CD4-positive, alpha-beta T cell treated with Interleukin-12 subunit alpha and Interleukin-12 subunit beta, for 1 hour (primary cell): ENCODE measurements at places on chromosomes 2 and 18.

DNA sequence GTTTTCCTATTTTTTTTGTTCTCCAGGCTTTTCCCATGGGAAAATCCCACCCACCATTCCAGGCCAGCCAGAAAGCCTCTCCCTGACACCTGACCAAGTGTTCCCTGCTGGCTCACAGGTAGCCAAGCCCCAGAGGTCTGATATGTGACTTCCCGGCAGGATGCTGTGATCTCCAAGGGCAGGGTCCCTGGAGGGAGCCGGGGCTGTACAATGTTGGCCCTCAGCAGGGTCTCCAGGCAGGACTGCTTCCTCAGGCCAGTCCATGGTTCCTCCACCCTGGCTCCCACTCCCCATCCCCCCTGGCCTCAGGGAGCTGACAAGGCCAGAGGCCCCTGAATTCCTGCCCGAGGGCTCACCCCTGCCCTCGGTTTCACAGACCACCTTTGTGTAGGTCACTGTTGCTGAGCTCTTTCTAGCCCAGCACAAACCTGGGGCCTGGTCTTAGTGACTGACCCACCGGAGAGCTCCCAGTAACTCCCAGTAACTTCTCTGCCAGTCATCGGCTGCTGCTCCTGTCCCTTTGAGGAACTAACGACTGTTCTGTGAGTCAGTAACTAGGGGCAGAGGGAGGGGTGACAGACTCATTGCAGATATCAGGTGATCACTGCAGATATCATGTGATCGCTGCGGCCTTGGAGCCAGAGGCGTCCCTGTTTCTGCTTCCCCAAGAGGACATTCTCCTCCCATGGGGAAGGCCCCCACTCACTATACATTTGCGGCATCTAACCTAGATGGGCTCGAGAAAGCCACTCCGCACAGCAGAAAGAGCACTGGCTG is 38.7 kb downstream of the SDC1 start:
- DNase-seq: no peak

DNA sequence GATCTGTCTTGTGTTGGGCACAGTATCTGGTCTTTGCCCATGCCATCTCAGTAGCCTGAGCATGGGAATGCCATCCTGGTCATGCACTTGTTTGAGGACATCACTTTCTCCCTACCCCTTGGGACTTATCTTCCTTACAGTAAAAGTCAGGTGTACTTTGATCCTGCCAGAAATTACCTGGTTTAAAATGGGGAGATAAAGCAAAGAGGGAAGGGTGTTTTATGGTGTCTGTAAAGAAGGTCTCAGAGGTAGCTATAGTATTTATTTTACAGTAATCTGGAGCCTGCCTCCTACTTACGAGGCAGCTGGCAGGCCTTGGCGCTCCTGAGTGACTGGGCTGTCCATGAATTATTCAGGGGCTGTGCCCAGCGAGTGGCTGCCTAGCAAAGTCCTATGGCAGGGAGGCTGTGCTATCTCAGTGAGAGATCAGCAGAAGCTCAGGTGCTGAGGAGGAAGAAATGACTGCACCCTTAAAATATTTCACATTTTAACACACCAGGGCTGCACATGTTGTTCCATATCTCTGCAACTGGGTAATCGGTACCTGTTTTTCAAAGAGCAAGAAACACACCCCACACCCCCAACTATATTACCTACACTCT is 93.9 kb downstream of the SPTBN1 start:
- no peak for DNase-seq

- no peak for DNase-seq
Observed at GRCh38 chr2:238710032-238710735, 137.7 kb upstream of the TWIST2 start.

DNA sequence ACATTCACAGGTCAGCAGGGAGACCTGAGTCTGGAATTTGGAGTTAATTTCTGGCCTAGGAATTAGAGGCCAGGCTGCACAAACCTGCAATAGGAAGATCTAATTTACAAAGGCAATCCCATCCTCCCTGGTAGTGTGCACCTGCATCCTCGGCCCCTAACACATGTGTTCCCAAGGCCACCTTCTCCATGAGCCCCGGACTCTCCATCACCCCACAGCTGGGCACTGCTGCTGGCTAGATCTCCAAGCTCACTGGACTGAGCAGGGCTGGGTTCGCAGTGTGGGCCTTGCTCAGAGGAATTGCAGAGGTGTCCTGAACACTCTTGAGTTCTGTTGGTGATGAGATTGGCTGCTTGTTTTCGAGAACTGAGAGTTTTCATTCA is 162.6 kb upstream of the TWIST2 start:
- DNase-seq: no peak

- no peak for DNase-seq
Observed at GRCh38 chr2:73707636-73708035, 29.5 kb downstream of the TPRKB start.

DNA sequence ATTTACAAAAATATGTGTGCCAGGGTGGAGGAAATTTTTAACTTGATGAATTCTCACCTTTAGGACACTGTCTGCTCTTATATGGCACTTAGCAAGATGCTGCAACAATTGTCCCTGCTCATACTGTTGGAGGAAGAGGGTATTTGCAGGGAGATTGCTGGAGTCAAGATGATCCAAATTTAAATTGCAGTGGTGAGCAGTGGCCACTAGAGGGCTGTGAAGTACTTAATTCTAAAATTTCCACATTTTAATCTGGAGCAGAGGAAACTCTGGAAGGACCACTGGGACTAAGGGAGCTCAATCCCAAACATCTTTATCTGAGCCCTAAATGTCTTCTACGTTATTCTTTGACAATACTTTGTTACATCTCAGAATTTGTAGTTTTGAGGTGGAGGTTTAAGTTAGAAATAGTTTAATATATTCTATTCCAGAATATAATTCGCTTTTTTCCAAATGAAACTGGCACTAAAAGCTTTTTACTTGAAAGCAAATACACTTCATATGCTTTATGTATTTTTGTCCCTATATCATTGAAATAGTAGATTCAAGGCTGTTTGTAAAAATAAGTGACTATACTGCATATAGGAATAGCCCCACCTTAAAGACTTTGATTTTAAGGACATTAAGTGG is 33.0 kb upstream of the PTH2R start:
- peak; percentile 32 for DNase-seq

- DNase-seq: peak; percentile 1
Observed at GRCh38 chr2:227033471-227034148, 130.4 kb downstream of the COL4A4 start.

GRCh38 chr2:120209427-120210269 is 13.6 kb downstream of the TMEM185B start:
- no peak for DNase-seq

DNA sequence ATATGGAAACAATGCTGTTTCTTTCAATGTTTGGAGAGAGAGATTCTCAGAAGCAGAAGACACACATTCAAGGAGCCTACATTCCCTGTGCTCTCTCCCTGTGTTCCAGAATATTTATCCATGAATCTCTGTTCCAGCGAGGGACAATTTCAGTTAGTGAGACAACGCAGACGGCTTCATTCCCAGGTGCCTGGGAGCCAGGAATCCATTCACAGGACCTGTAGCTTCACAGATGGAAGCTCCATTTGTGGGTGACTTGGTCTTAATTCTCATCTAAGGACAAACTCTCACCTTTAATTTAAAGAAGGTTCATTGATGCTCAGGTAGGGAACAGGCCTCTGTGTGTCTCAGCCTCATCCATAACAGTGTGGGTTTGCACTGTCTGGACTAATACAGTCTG is 1156.6 kb downstream of the RPIA start:
- DNase-seq: no peak

DNA sequence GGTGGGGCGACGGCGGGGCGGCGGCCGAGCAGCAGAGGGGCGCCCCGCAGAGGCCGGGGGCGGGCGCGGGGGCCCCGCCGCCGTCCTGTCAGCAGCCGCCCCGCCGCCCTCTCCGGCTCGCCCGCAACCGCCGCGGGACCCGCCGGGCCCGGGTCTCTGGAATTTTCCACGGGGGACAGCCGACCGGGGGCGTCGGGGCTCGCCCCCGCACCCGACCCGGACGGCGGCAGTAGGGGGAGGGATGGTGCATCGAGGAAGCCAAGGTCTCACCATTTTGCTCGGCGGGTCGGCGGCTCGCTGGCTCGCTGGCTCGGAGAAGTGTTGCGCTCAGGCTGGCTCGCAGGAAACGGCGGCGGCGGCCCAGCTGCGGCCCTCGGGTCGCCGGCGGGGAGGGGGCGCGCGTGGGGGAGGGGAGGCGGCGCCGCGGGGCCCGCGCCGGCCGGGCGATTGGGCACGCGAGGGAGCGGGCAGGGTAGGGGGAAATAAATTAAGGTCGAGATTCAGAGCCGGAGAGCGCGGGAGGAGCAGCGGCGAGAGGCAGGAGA is 405 bp downstream of the PPP3R1 start:
- DNase-seq: no peak

DNA sequence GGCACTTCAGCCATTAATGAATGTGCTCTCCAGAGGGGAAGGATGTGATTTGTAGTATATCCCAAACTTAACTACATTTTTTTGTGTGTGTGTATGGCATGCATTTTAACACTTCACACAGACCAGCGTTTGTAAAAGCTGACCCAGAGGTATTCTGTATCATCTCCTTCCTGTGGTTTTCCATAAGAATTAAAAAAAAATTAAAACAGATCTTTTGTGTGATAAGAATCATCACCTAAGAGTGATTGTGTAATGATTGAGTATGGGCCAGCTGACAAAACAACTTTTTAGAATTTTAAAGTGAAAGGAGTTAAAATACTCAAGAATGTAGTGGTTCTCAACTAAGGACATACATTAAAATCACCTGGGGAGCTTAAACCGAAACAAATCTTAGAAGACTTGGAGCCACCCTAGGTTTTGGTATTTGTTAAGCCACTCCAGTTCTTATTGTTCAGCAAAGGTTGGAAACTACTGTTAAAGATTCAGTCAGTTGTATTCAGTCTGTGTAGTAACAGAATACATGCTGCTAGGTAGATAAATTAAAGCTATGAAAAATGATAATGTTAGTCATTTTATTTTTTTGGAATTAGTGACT is 120.1 kb downstream of the HAUS1 start:
- DNase-seq: peak; percentile 4

- no peak for DNase-seq
Observed at GRCh38 chr2:202765436-202765835, 106.1 kb downstream of the ICA1L start.

- DNase-seq: no peak
Observed at GRCh38 chr2:54904836-54905235, 145.4 kb downstream of the RTN4 start.

- DNase-seq: no peak
Observed at GRCh38 chr2:127143841-127144782, 37.2 kb upstream of the BIN1 start.

DNA sequence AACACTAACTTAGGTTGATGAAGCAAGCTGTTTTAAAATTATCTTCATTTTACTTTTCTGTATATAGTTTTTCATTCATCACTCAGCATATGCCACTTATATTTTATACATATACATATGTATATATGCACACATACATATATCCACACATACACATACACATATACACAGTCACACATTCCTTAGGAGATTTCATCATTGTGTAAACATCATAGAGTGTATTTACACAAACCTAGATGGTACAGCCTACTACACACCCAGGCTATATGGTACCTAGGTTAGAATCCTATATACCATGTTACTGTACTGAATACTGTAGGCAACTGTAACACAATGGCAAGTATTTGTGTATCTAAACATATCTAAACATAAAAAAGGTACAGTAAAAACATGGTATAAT is 295.5 kb upstream of the LYPD1 start:
- DNase-seq: no peak

- no peak for DNase-seq
Observed at GRCh38 chr2:18959952-18960717, 370.8 kb upstream of the NT5C1B start.

GRCh38 chr18:11064727-11065460 is 84.5 kb downstream of the PIEZO2 start:
- no peak for DNase-seq

- peak; percentile 23 for DNase-seq
Observed at GRCh38 chr2:121080013-121080772, 204.8 kb downstream of the TFCP2L1 start.

DNA sequence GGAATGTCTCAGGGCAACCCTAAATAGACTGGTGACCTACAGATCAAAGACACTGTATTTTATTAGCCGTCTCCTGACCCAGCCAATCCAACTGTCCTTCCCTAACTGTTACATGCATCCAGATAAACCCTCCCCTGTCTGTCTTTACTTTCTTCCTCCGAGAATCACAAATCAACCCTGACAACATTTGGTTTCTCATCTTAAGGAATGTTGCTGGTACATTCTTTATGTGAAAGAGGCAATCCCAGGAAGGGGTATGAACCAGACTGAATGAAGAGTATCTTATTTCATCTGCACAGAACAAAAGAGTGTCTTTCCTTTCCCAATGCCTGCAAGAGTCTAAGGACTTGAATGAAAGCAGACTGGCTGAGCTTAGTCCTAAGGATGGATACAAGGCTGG is 113.9 kb upstream of the LTBP1 start:
- DNase-seq: no peak

- DNase-seq: no peak
Observed at GRCh38 chr2:223010641-223011040, 41.3 kb upstream of the KCNE4 start.

DNA sequence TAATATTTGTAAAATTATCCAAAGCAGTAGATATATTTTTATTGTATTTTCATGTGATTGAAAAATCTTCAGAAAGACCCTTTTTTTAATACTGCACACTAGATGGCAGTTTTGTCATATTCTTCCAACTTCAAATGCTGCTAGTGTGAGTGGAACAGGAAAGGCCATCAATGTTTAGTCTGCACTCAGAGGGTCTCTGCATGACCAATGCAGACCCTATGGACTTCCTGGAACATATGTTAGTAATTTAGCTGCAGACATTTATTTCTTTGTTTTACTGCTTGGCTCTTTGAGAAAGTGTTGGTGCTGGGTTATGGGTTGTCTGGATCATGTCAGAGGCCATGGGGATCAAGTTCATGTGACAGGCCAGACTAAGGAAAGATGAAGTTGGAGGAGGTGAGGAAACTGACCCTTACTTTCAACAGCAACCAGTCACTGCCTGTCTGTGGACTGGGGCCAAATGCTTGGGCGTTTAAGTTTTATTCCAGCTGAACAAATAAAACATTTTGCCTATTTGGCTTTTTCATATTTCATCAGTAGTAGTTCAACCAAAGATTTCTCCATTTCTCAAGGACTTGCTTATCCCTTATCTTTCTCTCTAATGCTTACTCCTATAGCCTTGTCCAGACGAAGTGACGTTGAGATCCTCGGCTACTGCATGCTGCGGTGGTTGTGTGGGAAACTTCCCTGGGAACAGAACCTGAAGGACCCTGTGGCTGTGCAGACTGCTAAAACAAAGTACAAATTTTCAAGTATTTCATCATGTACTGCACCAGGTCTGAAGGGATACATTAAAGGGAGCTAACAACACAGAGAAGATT is 84.8 kb downstream of the VRK2 start:
- DNase-seq: no peak
